ENCODE measurements at places on chromosomes 7 and 10. TPM values are rescaled to one million over a fixed set of nuclear protein-coding genes. Genes with fewer than 3 reads are reported as not detected.

DNA sequence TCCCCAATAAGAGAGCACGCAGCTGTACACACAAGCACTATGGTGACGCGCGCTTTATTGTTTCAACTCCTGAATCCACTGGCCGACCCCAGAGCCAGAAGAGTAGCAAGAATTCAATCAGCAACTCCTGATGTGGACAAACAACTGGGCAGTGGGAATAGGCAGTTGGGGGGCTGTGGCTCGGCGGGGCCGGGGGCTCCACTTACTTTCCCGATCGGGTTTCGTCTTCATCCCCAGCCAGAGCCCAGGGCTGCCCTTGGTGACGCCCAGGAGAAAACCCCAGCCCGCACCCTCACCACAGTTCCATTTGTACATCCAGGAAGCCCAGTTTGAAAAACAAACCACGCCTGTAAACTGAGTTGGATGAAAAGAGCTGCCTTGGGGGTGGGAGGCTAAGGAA lies 38.7 kb downstream of the DAGLB start:
- no peak for DNase-seq
- H3K27me3 ChIP-seq: no peaks in the 10 kb centered on the region
- no peak overlapping the region for H3K4me3 ChIP-seq
- no peaks in the 10 kb centered on the region for H3K4me1 ChIP-seq
- H3K36me3 ChIP-seq: peaks cover 7% of the 10 kb centered on the region

DNA sequence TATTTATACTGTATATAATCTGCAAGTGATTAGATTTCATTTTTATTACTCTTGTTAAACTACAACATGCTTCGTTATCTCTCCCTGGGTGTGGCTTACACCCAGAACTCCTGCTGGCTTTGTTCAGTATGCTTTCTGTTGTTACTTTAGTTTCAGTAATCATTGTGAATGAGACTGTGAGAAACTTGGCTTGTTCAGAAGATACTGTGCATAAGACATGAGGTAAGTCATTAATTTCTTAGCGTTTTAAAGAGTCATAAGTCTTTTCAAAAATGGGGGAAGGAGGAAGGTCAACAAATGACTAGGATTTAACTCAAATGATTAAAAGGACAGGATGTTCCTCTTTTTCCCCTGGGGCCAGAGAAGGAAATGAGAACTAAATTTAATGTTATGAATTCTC lies 11.6 kb upstream of the ADD3 start:
- DNase-seq: no peak
- H3K4me3 ChIP-seq: peak overlapping the region; percentile 28
- H3K36me3 ChIP-seq: no peaks in the 10 kb centered on the region
- H3K27me3 ChIP-seq: no peaks in the 10 kb centered on the region
- H3K27ac ChIP-seq: peak overlapping the region; percentile 82

Gene ZNF365
- total RNA-seq: not detected

DNA sequence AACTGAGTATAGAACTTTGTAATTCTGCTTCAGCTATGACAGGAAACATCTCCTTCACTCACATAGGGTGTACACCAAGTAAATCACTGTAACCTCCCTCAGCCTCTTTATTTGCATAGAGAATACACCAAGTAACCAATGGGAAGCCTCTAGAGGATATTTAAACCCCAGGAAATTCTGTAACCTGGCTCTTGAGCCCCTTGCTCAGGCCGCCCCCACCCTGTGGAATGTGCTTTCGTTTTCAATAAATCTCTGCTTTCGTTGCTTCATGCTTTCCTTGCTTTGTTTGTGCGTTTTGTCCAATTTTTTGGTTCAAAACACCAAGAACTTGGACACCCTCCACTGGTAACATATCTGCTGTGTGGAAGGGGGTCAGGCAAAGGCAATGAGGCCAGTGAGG lies 60.2 kb downstream of the CLRN3 start:
- no peak overlapping the region for H3K27ac ChIP-seq
- H3K36me3 ChIP-seq: no peaks in the 10 kb centered on the region
- no peaks in the 10 kb centered on the region for H3K27me3 ChIP-seq
- no peaks in the 10 kb centered on the region for H3K4me1 ChIP-seq
- no peak overlapping the region for H3K4me3 ChIP-seq

Gene SPDYE2B
- total RNA-seq: not detected
